Dermis microvascular lymphatic vessel endothelial cell (primary cell): ENCODE measurements at places on chromosomes 2 and 18. TPM values are rescaled to one million over a fixed set of nuclear protein-coding genes. Genes with fewer than 3 reads are reported as not detected.

Gene HTR2B
- total RNA-seq = 0.64 and 2.8 TPM in 2 replicates

Gene CFAP65
- total RNA-seq = not detected in 2 replicates

Gene RTP5
- total RNA-seq = not detected in 2 replicates

Gene GREB1
- 0.26 and 0.38 TPM in 2 replicates for total RNA-seq

Gene FAM117B
- total RNA-seq = 1.4 and 2.0 TPM in 2 replicates

Gene ADAM23
- 0.77 and 1.0 TPM in 2 replicates for total RNA-seq

Gene DSC1
- total RNA-seq = not detected in 2 replicates

Gene ARHGEF33
- total RNA-seq = under 0.01 TPM in 2 replicates

Gene STARD6
- 0.13 and 0.26 TPM in 2 replicates for total RNA-seq

Gene GKN1
- total RNA-seq = not detected in 2 replicates

Gene UGT1A5
- not detected in 2 replicates for total RNA-seq

Gene TMEM169
- 0.13 TPM in 2 replicates for total RNA-seq

Gene KLHL30
- total RNA-seq = not detected in 2 replicates

Gene LAMA3
- total RNA-seq = 6.5 and 7.0 TPM in 2 replicates

Gene CASP8
- 10.0 and 10.2 TPM in 2 replicates for total RNA-seq

Gene PAX3
- not detected in 2 replicates for total RNA-seq

Gene SH2D6
- under 0.01 TPM in 2 replicates for total RNA-seq

Gene CEP68
- 37.2 and 45.6 TPM in 2 replicates for total RNA-seq

Gene ZSWIM2
- total RNA-seq = under 0.01 TPM in 1 of 2 replicates, not detected in the other
